ENCODE measurements at places on chromosomes 6 and 20. TPM values are rescaled to one million over a fixed set of nuclear protein-coding genes. Genes with fewer than 3 reads are reported as not detected.
A peak's percentile ranks its signal among the peaks of the same experiment; 100 is the strongest.

DNA sequence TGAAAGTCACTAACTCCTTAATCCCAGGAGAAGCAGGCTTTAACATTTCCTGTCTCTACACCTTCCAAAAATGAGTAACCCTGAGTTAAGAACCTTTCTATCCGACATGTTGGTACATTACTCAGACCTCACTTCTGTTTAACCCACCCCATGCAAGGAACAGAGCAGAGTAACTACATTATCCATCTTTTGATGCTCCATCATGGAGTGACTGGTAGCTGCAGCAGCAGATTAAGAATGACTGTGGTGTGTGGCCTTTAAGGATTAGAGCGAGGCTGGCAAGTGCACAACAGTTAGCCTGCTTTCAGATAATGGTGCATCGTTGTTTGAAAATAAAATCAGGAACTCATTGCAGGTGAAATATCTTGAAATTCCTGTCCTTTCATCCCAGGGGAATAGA, 2.0 kb downstream of the TRAF3IP2 start:
- H3K4me1 ChIP-seq, result peaks cover 61% of the 10 kb centered on the region
- peaks cover 2% of the 10 kb centered on the region for H3K36me3 ChIP-seq
- peak overlapping the region; percentile 85 for H3K4me3 ChIP-seq
- peak overlapping the region; percentile 13 for H3K27ac ChIP-seq
- no peaks in the 10 kb centered on the region for H3K27me3 ChIP-seq

- H3K36me3 ChIP-seq, result peaks cover 6% of the 10 kb centered on the region
- DNase-seq, result peak; percentile 38
- peak overlapping the region; percentile 99 for H3K27ac ChIP-seq
- H3K4me1 ChIP-seq, result peaks cover 32% of the 10 kb centered on the region
- H3K4me3 ChIP-seq, result peak overlapping the region; percentile 99
- no peaks in the 10 kb centered on the region for H3K27me3 ChIP-seq
These were observed 696 bp upstream of the SUPT3H start for GRCh38 chr6:45378334-45378926.

- H3K27ac ChIP-seq, result peak overlapping the region; percentile 99
- peaks cover 24% of the 10 kb centered on the region for H3K36me3 ChIP-seq
- peak overlapping the region; percentile 99 for H3K4me3 ChIP-seq
- H3K27me3 ChIP-seq, result no peaks in the 10 kb centered on the region
- H3K4me1 ChIP-seq, result peaks cover 64% of the 10 kb centered on the region
These were observed 667 bp downstream of the STX11 start for GRCh38 chr6:144150710-144151657.

DNA sequence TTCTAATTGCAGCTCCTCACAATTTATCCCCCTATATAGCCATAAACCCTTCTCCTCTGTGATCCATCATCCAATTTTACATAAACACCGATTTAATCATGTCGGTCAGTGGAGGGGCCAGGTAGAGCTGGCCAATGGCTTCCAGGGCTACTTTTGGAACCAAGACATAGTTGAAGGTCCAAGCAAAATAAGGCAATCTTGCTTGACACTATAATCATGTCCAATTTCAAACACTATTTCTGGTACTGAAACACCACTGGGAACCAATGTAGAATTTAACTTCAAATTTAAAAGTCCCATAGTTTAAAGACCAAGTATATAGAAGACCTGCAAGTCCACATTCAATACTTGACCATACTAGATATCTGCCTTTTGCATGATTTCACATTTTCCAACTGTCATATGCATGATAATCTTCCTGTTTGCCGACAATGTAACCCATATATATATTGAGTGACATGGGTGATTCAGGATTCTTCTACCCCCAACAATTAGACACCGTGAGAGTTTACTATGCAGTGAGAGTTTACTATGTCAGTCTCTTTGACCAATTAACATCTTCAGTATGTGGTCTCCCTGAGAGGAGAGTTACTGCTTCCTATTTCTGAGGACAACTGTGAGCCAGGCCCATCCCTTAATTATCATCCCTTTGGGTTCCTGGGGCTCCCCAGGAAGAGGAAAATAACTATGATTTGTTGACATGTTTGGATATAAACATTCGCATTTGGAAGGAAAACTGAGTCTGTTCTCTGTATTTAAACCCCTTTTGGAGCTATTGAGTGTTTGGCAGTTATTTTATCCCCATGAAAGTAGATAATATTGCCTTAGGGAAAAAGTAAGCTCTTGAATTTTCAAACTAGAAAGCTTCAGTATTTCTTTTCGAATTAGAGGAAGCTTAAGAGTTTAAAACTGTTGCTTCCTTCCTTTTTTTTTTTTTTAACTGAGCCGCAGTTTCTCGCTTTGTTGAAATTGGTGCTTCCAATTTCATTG, 31.8 kb downstream of the SAMD3 start:
- no peak overlapping the region for H3K27ac ChIP-seq
- H3K36me3 ChIP-seq, result peaks cover 15% of the 10 kb centered on the region
- H3K4me1 ChIP-seq, result peaks cover 80% of the 10 kb centered on the region
- H3K27me3 ChIP-seq, result no peaks in the 10 kb centered on the region

DNA sequence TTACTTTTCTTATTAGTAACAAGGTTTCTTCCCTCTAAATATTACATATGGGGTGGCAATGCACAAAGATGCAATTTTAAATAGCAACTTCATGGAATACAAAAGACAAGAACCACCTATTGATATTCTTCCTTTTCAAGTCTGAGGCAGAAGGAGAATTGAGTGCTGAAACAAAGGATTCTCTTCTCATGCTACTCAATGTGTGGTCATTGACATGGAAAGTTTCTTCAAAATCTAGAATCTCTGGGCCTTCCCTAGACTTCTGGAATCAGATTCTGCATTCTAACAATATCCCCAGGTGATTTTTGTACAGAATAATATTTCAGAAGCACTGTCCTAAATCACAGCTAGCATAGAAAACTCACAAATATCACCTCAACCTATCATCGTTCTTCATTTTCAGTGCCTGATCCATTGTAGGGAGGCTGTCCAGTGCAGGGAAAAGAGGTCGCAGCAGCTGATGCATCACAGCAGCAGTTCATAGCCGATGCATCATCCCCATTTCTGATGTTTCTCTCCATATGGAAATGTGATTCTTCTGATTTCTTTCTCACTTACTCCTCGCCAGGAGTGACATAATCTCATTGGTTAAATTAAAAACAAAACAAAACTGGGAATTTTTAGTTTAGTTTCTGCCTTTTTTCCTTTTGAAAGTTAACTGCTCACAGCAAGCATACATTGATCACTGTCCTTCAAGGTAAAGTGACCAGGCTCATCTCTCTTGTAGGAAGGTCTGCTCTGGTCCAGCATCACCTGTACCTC, 139.5 kb upstream of the FAM83B start:
- no peak overlapping the region for H3K4me3 ChIP-seq
- H3K27me3 ChIP-seq, result no peaks in the 10 kb centered on the region
- peaks cover 1% of the 10 kb centered on the region for H3K36me3 ChIP-seq
- H3K27ac ChIP-seq, result no peak overlapping the region
- H3K4me1 ChIP-seq, result no peaks in the 10 kb centered on the region

DNA sequence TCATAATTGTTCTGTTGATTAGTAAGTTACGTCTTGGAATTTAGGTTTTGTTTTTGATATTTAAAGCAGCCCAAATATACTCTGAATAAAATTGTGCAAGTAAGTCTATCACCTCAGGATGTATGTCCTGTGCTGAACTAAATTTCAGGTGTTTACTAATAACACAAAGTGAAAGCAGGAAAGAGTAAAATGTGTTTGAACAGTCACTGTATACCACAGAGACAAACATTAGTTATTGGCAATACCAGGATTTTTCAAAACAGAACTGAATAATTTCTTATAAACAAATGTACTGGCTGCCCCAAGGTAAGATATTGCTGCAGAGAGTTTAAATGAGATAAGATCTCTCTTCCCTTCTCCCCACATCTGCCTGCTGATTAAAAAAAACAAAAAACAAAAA, 404.7 kb upstream of the RUNX2 start:
- H3K4me1 ChIP-seq, result peaks cover 45% of the 10 kb centered on the region
- no peaks in the 10 kb centered on the region for H3K36me3 ChIP-seq
- no peak for DNase-seq
- peak overlapping the region; percentile 72 for H3K4me3 ChIP-seq

DNA sequence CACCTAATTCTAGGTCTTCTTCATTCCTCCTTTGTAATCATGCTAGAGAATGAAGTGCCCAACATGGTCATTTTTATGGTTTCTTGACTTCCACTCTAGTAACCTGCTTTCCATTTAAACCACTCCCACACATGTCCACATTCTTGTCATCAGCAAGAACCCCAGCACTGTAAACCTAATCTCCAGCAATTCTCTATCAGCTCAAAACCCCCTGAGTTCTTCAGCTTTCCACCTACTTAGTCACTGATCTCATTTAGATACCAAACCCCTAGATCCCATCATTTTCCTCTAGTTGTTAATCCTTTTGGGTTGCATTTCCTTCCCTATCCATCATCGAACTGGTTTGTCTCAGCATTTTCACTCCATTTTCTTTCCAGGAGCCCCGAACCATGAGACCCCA, 49.7 kb downstream of the GOPC start:
- no peak overlapping the region for H3K4me3 ChIP-seq
- H3K4me1 ChIP-seq, result peaks cover 36% of the 10 kb centered on the region
- H3K27me3 ChIP-seq, result peaks cover under 1% of the 10 kb centered on the region

DNA sequence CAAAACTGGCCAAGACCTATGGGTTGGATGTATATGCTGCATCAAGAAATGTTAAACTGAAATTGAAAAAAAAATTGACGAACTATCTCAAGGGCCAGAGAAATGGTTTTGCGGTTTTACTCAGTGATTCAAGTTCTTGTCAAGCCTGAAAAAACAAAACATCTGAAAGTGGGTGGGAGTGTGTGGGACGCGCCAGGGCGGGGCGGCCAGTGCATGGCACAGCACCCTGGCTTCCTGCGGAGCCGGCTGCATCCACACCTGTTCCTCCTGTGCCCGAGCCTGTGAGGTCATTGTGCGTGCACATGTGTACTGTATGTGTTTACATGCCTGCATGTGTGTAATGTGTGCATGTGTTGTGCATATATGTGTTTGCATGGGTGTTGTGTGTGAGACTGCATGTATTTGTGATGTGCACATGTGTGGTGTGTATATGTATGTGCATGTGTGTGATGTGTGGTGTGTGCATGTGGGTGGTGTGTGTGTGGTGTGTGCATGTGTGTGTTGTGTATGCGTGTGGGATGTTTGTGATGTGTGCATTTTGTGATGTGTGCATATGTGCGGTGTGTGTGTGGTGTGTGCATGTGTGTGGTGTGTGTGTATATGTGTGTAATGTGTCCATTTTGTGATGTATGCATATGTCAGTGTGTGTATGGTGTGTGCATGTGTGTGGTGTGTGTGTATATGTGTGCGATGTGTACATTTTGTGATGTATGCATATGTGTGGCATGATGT, 59.8 kb downstream of the CDH4 start:
- no peak for DNase-seq
- no peak overlapping the region for H3K4me3 ChIP-seq
- no peaks in the 10 kb centered on the region for H3K36me3 ChIP-seq

DNA sequence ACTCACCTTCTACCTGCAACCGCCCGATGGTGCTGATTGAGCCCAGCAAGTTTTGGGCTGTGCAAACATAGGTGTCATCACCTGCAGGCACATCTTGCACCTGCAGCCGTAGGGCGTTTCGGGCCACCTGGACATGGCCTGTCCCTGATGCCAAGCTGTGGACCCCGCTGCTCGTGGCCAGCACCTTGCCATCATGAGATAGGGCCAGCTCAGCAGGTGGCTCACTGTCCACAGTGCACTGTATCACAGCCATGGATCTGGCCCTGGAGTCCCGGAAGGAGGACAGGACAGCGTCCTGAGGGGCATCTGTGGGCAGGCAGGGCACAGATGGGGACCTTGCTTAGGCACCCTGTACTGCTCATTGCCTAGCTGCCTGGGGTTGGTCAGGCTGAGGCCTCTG, 10.1 kb upstream of the ADAM33 start:
- H3K4me1 ChIP-seq, result no peaks in the 10 kb centered on the region
- H3K4me3 ChIP-seq, result no peak overlapping the region
- DNase-seq, result no peak
- no peak overlapping the region for H3K27ac ChIP-seq
- H3K27me3 ChIP-seq, result peaks cover 12% of the 10 kb centered on the region

GRCh38 chr6:6826095-6826901, 237.8 kb downstream of the LY86 start:
- peaks cover 12% of the 10 kb centered on the region for H3K4me1 ChIP-seq
- peak; percentile 42 for DNase-seq
- no peak overlapping the region for H3K4me3 ChIP-seq
- H3K36me3 ChIP-seq, result no peaks in the 10 kb centered on the region
- peaks cover 6% of the 10 kb centered on the region for H3K27me3 ChIP-seq

DNA sequence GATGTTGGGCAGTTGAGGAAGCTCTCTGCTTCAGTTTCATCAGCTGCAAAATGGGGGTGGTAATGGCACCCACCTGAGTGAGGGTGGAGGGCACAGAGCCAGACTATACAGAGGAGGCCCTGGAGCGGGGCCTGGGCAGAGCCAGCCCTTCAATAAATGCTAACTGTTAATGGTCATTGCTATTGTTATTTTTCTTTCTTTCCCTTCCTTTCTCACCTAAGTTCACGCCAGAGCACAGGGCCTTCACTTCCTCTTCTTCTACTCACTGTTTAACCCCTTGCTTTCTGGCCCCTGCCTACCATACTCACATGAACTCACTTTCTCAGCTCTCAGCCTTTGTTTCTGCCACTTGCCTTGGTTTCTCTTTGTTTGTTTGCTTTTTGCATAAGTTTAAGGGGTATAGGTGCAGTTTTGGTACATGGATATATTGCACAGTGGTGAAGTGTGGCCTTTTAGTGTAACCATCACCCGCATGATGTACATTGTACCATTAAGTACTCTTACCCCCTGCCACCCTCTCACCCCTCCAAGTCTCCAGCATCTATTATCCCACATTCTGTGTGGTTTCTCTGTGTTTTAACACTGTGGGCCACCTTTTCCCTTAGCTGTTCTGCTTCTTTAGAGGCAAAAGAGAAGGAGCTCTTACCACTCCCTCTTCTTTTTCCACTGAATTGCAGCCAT, 7.5 kb upstream of the RREB1 start:
- no peak overlapping the region for H3K4me3 ChIP-seq
- no peaks in the 10 kb centered on the region for H3K4me1 ChIP-seq
- H3K27ac ChIP-seq, result no peak overlapping the region
- H3K36me3 ChIP-seq, result no peaks in the 10 kb centered on the region
- peaks cover 11% of the 10 kb centered on the region for H3K27me3 ChIP-seq
- DNase-seq, result no peak

DNA sequence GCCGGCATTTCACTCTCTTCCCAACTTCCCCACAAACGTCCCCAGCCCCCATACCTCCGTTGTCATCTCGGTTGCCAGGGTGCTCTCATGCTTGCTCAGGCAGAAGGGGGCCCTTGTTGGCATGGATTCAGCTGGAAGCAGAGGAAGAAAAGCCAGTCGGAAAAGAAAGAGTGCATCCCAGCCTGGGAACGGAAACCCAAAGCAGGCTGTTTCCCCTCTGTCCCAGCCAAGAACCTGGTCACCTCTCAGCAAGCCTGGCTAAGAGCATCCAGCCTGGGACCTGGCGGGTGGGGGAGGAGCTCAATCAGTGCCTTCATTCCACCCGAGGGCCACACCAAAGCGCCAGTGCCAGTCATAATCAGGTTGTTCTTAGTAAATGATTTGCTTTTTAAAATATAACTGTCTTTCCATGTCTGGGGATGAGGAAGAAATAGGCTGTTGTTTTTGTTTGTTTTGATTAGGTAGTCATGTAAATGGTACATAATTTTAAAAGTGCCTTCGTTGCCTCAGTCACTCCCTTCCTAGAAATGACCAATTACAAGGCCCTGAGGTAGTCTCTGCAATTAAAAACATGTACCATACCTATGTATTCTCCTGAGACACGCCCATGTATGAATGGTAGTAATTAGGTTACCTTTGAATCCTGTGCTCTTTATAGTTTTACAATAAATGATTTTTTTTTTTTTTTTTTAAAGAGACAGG, 21.1 kb downstream of the CHMP4B start:
- no peak overlapping the region for H3K27ac ChIP-seq
- no peak for DNase-seq
- peaks cover 70% of the 10 kb centered on the region for H3K4me1 ChIP-seq
- no peaks in the 10 kb centered on the region for H3K27me3 ChIP-seq

Gene DPPA5
- total RNA-seq, result not detected

Gene RGS17
- not detected for total RNA-seq

Gene MEI4
- not detected for total RNA-seq

Gene PRDM1
- 25.2 TPM for total RNA-seq

Gene GSTA2
- not detected for total RNA-seq

Gene LRFN2
- total RNA-seq, result 0.12 TPM

Gene FERMT1
- 0.37 TPM for total RNA-seq
